ENCODE measurements at places on chromosomes 13 and 19. TPM values are rescaled to one million over a fixed set of nuclear protein-coding genes. Genes with fewer than 3 reads are reported as not detected.

COL5A3 gene
- total RNA-seq: not detected

GGACT gene
- total RNA-seq: 1.2 TPM

LPAR2 gene
- 1.5 TPM for total RNA-seq

PRX gene
- 4.0 TPM for total RNA-seq

KLK4 gene
- total RNA-seq: 0.48 TPM

CGB3 gene
- not detected for total RNA-seq

TEX101 gene
- not detected for total RNA-seq

EHD2 gene
- total RNA-seq: 9.0 TPM

TMPRSS9 gene
- total RNA-seq: 0.04 TPM

ENOX1 gene
- total RNA-seq: 11.9 TPM

TNFAIP8L1 gene
- 8.5 TPM for total RNA-seq

DIRAS1 gene
- not detected for total RNA-seq

MEF2B gene
- total RNA-seq: not detected

FPR3 gene
- not detected for total RNA-seq

ZNF416 gene
- 6.8 TPM for total RNA-seq

ZNF577 gene
- 10.0 TPM for total RNA-seq

WDR87 gene
- total RNA-seq: not detected

HCN2 gene
- total RNA-seq: 0.30 TPM

GCDH gene
- 33.6 TPM for total RNA-seq

NFIX gene
- total RNA-seq: 22.4 TPM

ZNF610 gene
- total RNA-seq: 4.4 TPM

CGB8 gene
- total RNA-seq: not detected

BRSK1 gene
- total RNA-seq: 13.2 TPM

ONECUT3 gene
- total RNA-seq: not detected

DACT3 gene
- total RNA-seq: 2.7 TPM

SPRYD7 gene
- total RNA-seq: 11.0 TPM

PALM gene
- total RNA-seq: 4.4 TPM

HSD11B1L gene
- total RNA-seq: 1.3 TPM
